ENCODE measurements at places on chromosomes 3 and 15. TPM values are rescaled to one million over a fixed set of nuclear protein-coding genes. Genes with fewer than 3 reads are reported as not detected.

GRCh38 chr15:88701561-88702095, 62.8 kb downstream of the ISG20 start:
- no peak for DNase-seq

The OR5K2 gene
- total RNA-seq, result not detected

The FES gene
- 54.2 TPM for total RNA-seq

- no peak for DNase-seq
These were observed 7.4 kb upstream of the CCDC54 start for GRCh38 chr3:107369791-107370190.

DNA sequence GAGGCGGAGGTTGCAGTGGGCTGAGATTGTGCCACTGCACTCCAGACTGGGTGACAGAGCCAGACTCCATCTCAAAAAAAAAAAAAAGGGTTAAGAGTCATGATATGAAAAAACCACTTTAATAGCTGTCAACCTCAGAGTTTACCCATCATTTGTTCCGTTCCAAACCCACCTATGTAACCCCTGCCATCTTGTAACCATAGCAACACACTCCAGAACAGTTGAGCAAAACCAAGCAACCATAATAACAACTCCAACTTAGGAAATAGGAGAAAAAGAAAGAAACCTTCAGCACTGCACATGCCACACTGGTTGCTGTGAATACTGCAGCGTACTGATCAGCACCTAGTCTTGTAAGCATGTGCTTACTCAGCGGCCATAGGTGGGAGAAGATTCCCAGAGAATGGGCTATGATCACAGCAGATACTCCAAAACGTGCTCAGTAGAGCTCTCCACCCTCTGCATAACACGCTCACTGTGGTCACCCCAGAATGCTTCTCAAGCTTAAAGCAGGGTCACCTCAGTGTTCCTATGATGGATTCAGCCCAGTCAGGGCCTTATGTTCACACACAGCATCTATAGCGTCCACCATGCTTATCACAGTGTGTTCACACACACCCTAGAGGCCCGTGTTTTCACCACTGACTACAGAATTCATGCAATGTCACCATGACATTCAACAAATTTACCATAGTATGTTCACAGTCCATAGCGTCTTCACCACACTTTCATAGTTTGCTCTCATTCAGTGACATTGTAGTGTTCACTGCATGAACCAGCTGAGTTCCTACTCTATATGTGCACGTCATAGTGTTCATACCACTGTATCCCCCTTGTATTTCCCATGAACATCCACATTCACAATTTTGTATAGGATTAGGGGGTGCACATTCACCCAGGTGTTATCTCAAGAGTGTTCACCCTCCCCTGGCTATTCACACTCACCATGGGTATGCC, 6.5 kb upstream of the CILP start:
- DNase-seq, result no peak

DNA sequence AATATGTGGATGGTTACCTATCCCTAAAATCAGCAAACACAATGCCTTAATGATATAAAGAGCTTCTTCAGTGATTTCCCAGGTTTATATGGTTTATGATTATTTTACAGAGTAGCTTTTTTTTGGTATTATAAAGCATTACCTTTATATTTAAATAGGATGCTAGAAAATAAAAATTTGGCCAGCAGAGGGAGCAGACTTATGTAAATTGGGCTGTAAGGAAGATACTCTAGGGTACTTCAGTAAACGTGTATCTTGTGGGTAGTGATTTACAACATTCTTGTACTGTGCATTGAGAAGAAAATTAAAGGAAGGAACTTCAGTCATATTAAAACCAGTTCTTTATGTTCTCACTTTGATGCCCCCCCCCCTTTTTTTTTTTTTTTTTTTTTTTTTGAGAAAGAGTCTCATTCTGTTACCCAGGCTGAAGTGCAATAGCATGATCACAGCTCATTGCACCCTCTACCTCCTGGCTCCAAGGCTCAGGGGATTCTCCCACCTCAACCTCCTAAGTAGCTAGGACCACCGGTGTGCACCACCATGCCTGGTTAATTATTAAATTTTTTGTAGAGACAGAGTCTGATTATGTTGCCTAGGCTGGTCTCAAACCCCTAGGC, 167.9 kb downstream of the BBX start:
- DNase-seq, result no peak

GRCh38 chr3:191987831-191988350, 526.9 kb downstream of the PYDC2 start:
- no peak for DNase-seq

GRCh38 chr3:184339001-184339400, 1.6 kb downstream of the FAM131A start:
- no peak for DNase-seq

DNA sequence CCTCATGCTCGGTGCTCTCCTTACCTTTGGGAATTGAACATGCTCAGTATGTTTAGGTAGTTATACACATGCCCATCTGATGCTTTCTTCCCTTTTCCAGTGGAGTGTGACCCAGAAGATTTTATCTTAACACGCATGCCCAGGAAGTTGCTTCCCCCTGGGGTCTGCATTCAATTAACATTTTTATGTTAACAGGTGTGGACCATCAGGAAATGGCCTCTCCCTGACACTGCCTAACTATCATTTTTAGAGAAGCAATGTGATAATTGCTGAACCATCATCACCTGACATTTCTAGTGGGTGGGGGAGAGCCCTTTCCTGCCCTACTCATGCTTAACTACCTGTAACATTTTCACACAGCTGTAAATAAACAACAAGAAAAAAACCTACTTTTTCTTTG, 55.1 kb upstream of the TGFBR2 start:
- no peak for DNase-seq

The SUCNR1 gene
- 3.2 TPM for total RNA-seq

DNA sequence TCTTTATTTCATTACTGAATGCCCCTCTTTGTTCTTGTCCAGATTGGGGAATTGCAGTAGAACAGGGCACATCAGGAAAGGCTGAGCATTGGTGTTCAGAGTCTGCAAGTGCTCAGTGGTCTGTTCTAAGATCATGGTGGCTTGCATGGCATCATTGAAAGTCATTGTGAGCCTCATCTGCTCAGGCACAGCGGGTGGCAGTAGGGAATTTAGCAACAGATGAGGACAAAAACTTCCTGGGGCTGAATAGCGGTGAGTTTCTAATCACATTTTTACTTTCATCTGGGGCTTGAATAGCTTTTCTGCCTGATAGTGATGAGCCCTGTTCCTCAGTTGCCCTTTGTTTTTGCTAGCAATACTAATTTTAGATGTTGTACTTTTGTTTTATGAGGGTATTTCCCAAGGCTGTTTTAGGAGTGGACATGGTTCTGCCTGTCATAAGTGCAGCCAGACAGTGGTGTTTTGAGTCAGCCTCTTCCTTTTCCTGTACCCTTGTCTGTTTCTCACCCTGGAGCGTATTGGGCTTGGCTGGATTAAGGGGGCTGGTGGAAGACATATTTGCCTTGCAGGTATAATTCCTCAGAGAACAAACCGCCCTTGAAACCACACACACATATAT, 127.2 kb upstream of the IL12A start:
- DNase-seq, result no peak

GRCh38 chr3:155070932-155071387, 9.2 kb upstream of the MME start:
- DNase-seq, result no peak

The RABL3 gene
- total RNA-seq, result 29.7 TPM

The FBXO40 gene
- not detected for total RNA-seq

The PPM1L gene
- 25.3 TPM for total RNA-seq

DNA sequence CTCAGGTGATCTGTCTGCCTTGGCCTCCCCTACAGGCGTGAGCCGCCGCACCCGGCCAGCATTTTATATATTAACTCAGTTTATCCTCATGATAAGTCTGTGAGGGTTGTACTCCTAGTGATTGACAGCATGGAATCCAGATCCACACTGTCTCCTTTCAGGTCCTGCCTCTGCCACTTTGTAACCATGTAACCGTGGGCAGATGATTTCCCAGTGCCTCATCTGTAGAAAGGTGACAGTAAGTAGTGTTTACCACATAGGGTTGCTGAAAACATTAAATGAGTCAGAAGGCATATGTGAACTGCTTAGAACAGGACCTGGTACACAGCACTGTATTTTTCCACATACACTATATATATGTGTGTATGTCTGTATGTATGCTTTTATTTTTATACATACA, 2.4 kb downstream of the FYTTD1 start:
- DNase-seq, result no peak

DNA sequence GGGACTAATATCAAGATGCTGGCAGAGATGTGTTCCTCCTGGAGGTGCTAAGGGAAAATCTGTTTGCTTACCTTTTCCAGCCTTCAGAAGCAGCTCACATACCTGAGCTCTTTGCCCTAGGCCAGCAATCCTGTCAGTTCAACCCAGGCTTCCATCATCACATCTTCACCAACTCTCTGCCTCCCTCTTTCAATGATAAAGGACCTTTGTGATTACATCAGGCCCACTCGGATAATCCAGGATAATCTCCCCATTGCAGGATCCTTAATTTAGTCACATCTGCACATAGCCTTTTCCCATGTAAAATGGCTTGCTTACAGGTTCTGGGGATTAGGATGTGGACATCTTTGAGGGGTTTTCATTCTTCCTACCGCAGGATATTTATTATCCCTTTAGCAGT, 58.3 kb downstream of the NSUN3 start:
- no peak for DNase-seq

GRCh38 chr3:9192248-9193025, 57.0 kb downstream of the SRGAP3 start:
- DNase-seq, result no peak

GRCh38 chr3:114274929-114275328, 18.9 kb upstream of the TIGIT start:
- DNase-seq, result no peak

The AGBL1 gene
- total RNA-seq, result not detected

DNA sequence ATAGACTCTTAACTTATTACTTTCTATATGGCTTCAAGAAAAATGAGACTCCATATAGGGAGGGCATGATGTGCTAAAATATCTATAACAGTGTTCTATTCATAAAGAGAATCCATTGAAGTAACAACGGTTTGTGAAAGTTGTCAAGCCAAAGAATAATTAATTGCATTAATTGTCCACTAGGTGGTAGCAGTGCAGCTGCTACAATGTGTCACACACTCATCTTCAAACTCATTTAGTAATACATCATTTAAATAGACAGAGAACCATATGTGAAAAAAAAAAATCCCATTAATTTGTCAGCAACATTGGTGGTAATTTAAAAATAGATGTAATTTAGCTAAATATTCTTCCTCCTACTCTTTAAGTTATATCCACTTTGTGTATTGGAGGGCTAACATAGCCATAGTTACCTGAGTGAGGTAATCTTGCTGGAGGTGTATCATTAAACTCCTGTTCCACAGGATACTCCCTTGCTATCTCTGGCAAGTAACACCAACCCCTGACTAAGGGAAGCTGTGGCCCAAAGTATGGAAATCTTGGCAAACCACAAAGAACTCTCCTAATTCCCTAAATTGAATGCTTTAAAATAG, 3.7 kb upstream of the CPA3 start:
- no peak for DNase-seq

GRCh38 chr3:139123377-139124095, 78.8 kb upstream of the PRR23C start:
- no peak for DNase-seq

DNA sequence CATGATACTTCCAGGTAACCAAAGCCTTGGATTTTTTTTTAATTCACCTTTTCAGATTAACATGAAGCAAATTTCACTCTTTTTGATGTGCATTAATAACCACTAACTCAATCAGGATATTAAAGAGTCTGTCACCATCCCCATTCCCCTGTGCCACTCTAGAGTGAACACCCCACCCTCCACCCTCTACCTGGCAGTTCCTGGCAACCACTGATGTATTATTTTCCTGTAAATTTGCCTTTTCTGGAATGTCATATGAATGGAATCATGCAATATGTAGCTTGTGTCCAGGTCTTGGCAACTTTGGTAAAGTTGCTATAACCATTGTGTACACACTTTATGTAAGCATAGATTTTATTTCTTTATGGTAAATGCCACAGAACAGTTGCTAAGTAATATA, 627.6 kb downstream of the MCTP2 start:
- no peak for DNase-seq

GRCh38 chr3:113166719-113167492, 44.5 kb upstream of the BOC start:
- DNase-seq, result no peak

GRCh38 chr3:117298273-117298672, 588.7 kb downstream of the TUSC7 start:
- DNase-seq, result no peak

The GUCA1C gene
- total RNA-seq, result not detected

GRCh38 chr15:63466378-63467192, 37.8 kb upstream of the USP3 start:
- DNase-seq, result no peak

GRCh38 chr3:30945291-30945690, 50.8 kb upstream of the GADL1 start:
- no peak for DNase-seq

- DNase-seq, result no peak
These were observed 83.8 kb downstream of the MAP4 start for GRCh38 chr3:47932421-47932820.

The MTFMT gene
- 42.4 TPM for total RNA-seq
